ENCODE measurements at places on chromosomes 13 and 19.

- DNase-seq: no peak
Measured at GRCh38 chr13:34869696-34870095, 72.4 kb upstream of the NBEA start.

DNA sequence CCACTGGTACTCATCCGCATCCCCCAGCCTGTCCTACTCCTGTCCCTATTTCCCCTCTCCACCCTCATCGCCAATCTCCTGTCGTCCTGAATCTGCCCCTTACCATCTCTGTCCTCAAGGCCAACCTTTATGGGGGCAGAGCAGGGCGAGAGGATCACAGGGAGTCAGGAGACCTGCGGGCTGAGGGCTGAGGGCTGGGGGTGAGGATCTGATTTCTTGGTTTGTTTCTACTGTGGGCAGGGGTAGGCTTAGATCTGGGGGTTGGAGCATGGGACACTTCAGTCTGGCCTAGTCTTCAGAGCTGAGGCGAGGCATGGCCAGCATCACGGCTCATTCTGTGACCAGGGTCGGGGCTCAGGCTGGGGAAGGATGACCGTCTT is 16.5 kb upstream of the ERCC1 start:
- DNase-seq: no peak

GRCh38 chr13:110627761-110628476 is 12.6 kb downstream of the NAXD start:
- no peak for DNase-seq

- no peak for DNase-seq
Measured at GRCh38 chr13:32852526-32852925, 163.7 kb upstream of the KL start.

- peak; percentile 10 for DNase-seq
Measured at GRCh38 chr19:41753936-41754529, 1.3 kb upstream of the CEACAM6 start.
